ENCODE measurements at places on chromosomes 1 and 21.

DNA sequence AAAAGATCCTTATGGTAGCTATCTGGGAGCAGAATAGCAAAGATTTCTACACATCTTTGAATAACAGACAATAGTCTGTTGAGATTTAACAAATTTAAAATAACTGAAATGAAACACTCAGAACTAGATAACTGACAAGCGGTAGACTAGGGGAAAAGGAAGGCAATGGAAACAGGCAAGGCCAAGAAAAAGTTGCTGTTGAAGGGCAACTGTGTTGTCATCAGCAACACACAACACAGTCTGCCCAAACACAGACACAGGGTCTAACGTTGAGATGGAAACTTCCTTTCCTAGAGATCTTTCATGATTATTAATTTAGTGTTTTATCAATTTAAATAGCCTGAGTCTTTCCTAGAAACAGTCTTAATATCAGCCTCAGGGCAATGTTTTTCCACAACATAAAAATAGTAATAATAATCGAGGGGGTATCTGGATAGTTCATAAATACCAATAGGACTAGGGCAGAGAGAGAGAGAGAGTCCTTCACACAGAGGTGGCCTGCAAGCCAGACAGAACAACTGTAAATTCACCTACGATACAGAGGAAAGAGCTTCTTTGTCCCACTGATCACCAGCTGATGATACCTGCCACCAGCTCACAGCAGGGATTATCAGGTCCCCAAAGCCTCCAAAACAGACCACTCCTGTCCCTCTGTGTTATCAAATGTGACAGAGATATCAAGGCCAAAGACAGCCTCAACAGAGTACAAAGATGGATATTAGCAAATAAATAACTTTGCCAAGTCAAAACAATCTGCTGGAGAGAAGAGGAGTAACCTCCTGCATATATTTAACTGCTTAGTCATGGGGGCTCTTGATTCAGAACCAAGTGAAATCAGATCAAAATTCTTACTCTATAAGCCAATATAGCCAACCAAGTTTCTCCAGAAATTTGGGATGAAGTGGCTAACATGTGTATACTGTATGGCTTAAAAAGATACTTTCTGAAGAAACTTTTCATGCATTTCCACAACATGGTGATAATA, 245.3 kb downstream of the SLC45A1 start:
- DNase-seq: no peak

DNA sequence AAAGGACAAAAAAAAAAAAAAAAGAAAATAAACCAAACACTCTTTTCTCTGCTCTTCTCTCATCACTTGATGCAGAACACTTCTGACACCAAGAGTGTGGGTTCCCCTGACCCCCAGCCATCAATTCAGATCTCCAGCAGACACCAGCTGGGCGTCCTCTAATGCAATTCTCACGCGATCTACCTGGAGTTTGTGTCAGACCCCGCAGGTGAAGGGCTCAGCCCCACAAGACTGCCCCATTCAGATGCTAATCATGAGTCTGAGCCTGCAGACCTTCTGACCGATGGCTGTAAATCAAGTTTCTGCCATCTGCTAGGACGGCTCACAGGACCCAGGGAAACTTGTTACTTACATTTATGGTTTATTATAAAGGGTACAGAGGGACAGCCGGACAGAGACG, 133.6 kb upstream of the C1orf174 start:
- no peak for DNase-seq

- no peak for DNase-seq
Measured at GRCh38 chr1:223276029-223276428, 87.9 kb downstream of the SUSD4 start.

DNA sequence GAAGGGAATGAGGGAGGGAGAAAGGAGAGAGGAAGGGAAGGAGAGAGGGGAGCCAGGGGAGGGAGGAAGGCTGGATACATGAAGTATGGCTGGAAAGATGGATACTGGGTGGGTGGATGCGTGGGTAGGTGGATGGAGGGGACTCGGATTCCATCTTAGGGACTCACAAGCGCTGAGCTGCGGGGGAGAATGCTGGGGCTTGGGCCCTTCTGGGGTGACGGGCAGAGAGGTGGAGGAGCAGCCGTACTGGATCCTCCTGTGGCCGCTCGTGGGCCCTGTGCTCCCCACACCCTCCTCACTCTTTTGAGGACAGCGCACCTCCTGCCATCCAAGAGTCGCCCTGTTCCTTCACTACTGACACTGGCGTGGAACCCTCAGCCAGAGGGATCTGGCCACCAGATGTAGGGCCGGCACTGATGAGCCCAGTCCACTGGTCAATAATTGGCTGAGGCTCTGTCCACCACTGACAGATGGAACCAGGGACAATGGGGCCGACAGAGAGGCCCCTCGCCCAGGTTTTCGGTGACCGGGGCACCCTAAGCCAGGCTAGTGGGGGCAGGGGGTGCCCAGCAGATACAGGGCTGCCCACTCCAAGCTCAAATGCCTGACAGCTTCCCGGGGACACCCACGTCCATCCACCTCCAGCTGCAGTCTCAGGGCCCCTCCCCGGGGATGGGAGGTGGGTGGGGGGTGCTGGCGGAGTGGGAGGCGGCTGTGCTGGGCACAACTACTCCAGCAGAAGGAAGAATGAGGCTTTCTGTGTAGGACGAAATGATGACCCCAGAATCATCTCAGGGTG, 4.4 kb upstream of the ACTRT2 start:
- no peak for DNase-seq

DNA sequence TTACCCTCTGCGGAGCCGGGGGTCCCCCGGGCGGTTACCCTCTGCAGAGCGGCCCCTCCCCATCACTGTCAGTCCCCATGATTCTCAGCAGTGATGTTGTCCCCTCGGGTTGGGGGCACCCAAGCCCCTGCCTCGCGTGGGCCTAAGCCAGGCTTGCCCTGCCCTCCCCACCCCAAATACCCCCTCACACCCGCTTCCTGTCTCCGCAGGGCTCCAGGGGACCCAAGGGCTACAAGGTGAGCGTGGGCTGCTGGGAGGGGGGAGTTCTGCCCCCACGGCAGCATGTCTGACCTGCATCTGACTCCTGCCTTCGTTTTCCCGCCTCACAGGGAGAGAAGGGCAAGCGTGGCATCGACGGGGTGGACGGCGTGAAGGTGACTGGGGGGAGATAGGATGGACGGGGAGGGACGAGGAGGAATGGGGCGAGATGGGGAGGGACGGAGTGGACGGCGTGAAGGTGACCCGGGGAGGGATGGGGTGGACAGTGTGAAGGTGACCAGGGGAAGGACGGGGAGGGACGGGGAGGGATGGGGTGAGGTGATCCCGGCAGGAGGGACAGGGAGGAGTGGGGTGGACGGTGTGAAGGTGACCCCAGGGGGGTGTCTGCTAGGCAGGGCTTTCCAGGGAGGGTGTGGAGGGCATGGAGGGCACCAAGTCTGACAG, 8.6 kb downstream of the COL6A1 start:
- no peak for DNase-seq

DNA sequence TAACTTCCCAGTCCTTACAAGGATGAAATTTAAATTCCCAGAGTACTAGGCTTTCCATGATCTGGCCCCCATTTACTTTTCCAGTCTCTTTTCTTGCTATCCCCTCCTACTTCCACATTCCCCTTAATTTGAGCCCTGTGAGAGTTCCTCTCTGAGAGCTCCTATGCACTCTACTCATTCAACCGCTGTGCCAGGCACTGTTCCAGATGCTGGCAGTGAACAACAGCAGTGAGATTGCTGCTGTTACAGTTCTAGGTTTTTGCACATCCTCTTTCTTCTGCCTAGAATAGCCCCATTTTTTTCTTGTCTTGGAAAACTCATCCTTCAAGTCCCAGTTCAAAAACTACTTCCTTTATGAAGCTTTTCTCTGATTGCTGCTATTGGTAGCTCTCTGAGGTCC, 18.8 kb downstream of the ATF6 start:
- no peak for DNase-seq

- DNase-seq: no peak
Measured at GRCh38 chr21:42565886-42566523, 52.4 kb downstream of the SLC37A1 start.

GRCh38 chr1:42886046-42886739, 39.8 kb downstream of the ZNF691 start:
- DNase-seq: no peak

Data from GM12891 (cell line).